Central memory CD8-positive, alpha-beta T cell (primary cell): ENCODE measurements at places on chromosomes 7 and 10.

DNA sequence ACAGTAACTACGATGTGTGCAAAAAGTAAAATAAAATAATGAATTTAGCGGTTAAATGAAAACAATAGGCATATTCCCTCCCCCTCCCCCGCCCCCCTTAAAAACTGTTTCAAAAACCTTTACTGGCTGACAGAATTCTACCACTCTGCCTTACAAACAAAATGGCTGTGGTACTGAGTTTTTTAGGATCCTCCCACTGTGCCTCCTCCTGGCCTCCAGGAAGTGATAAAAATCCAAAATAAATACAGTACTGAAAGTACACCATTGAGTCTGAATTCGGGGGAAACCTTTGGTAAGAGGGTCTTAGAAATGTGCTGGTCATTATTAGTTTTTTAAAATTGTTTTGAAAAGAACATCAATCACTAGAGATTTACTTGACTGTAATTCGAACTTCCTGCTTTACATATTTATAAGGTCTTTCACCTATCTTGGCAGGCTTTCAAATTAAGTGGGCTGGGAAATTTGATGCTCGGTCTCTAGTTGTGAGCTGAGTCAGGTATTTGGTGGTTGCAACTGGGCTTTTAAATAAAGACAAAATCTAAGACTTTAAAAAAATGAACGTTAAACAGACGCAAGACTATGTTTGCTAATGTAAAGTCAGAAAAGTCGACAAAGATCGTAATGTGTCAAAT lies 32.5 kb upstream of the EPC1 start:
- DNase-seq = peak; percentile 17
- peaks cover 1% of the 10 kb centered on the region for H3K36me3 ChIP-seq
- H3K4me3 ChIP-seq = no peak overlapping the region
- no peaks in the 10 kb centered on the region for H3K27me3 ChIP-seq
- H3K27ac ChIP-seq = no peak overlapping the region

DNA sequence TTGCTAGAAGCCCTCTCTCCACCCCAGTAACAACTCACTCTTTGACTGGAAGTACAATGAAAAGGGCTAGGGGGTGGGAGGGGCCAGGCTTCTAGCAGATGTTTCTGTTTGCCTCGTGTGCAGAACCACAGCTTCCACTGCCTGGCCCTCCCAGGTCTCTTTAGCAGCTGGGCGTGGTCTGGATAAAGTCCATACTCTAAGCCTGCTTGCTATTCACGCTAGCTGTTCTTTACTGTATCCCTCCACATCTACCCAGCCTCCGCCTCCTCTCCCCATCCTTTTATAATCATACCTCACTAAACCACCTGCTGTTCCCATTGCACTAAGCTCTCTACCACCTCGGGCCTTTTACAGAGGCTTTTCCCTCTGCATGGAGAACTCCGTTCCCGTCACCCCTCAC lies 288.8 kb downstream of the CAMK1D start:
- no peak for DNase-seq
- no peaks in the 10 kb centered on the region for H3K27me3 ChIP-seq
- H3K4me1 ChIP-seq = peaks cover 24% of the 10 kb centered on the region
- no peak overlapping the region for H3K4me3 ChIP-seq
- peaks cover 6% of the 10 kb centered on the region for H3K36me3 ChIP-seq

GRCh38 chr7:38448054-38448453 lies 174.6 kb upstream of the TARP start:
- H3K27ac ChIP-seq = no peak overlapping the region
- H3K27me3 ChIP-seq = peaks cover 33% of the 10 kb centered on the region
- no peak overlapping the region for H3K4me3 ChIP-seq
- no peaks in the 10 kb centered on the region for H3K36me3 ChIP-seq

GRCh38 chr7:87058744-87059524 lies 520 bp downstream of the ELAPOR2 start:
- peak overlapping the region; percentile 73 for H3K4me3 ChIP-seq
- peaks cover 13% of the 10 kb centered on the region for H3K4me1 ChIP-seq
- H3K36me3 ChIP-seq = no peaks in the 10 kb centered on the region
- DNase-seq = peak; percentile 19
- H3K27ac ChIP-seq = no peak overlapping the region

- H3K36me3 ChIP-seq = no peaks in the 10 kb centered on the region
- peaks cover 69% of the 10 kb centered on the region for H3K27me3 ChIP-seq
Measured at GRCh38 chr7:3607847-3608246, 306.8 kb downstream of the SDK1 start.

DNA sequence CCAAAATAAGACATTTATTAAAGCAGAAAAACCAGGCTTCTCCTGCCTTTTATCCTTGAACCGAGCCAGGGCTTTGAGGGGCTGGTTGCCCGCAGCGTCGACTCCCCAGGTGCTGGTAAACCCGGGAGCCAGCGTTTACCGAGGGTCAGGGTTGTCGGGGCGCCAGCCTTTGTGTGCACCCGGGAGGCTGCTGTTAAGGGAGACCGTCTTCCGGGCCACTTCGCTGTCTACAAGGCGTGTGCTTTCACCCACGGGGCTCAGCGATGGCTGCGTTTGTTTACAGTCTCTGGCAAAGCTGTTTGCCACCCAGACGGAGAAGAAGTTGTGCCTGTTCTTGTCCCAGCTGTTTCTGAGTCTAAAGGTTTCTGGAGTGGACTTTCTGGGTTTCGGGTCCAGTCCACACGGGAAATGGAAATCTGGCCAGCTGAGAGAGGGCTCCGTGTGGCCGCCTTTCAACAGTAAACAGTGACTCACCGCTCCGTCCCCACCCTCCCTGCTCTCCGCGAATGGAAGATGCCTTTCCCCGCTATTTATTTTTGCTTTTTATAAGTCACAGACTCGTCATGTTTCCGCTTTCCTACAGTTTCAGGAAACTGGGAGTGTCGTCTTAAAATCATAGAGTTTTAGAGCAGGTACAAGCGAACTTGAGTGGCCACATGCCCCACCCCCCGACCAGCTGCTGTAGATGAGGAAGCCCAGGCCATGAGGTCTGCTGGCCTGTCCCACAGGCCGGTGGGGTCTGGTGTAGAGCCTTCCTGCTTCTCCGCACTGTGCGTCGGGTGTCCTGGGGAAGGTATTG lies 2.2 kb downstream of the MAFK start:
- no peaks in the 10 kb centered on the region for H3K27me3 ChIP-seq
- peak overlapping the region; percentile 96 for H3K27ac ChIP-seq
- H3K36me3 ChIP-seq = peaks cover 16% of the 10 kb centered on the region
- peak overlapping the region; percentile 86 for H3K4me3 ChIP-seq
- peaks cover 23% of the 10 kb centered on the region for H3K4me1 ChIP-seq
- no peak for DNase-seq

DNA sequence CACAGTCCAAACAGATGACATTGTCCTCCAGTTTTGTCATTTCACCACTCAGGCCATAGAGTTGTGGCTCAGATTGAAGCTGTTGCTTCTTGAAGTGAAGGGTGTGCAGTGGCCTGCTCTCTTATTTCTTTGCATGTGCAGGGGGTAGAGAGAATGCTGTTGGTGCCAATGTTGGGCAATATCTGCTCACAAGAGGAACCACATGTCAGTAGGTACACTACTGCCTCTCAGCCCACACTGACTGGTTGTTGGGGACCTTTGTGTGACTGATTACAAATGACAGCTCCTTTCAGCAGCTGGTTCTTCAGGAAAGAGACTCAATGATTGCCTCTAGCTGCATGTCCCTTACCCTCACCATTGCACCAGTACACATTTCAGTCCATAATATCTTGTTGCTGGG lies 21.9 kb upstream of the SFTPA1 start:
- H3K27me3 ChIP-seq = peaks cover 45% of the 10 kb centered on the region
- peaks cover 2% of the 10 kb centered on the region for H3K36me3 ChIP-seq
- H3K27ac ChIP-seq = no peak overlapping the region
- no peak for DNase-seq

- H3K27me3 ChIP-seq = no peaks in the 10 kb centered on the region
- H3K4me1 ChIP-seq = peaks cover 5% of the 10 kb centered on the region
- peaks cover 45% of the 10 kb centered on the region for H3K36me3 ChIP-seq
- H3K27ac ChIP-seq = no peak overlapping the region
- no peak overlapping the region for H3K4me3 ChIP-seq
Measured at GRCh38 chr10:11946652-11947051, 96.0 kb downstream of the UPF2 start.

DNA sequence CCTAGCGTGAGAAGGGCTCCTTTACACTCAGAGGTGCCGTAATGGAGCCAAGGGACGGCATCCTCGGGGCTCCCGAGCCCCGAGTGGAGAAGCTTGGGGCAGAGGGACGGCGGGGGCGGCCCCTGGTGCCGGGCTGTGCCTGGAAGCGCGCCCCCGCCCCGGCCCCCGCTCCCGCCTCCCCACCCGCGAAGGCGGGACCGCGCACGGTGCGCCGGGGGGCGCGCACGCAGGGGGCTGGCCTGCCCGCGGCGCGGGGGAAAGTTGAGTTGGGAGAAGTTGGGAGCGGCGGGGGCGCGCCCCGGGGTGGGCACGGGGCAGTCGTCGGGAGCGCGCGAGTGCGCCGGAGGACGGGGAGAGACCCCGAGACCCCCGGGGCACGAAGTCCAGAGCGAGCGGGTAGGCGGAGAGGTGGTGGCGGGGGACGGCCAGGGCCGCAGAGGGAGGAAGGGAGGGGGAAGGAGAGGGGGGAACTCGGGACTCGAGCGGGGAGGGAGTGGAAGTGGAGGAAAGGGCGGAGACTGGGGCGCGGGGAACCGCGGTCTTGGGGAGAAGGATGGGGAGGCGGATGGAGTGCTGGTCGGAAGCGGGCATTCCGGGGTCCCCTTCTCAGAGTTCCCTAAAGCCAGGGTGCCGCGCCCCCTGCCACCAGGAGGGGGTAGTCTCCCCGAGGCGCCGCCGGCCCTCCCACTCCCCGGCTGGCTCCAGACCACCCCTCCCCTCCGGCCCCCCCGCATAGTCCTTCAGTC lies at the start of gene SLC4A2:
Gene SLC4A2, plus strand, starts transcription at position 223 of the 746 bp plus-strand sequence. CDS start 2,399 bp downstream, outside the sequence.
- peak; percentile 44 for DNase-seq
- H3K27ac ChIP-seq = peak within 1 kb of the TSS; percentile 95
- peaks cover 20% of the 10 kb centered on the region for H3K36me3 ChIP-seq
- peak within 1 kb of the TSS; percentile 94 for H3K4me3 ChIP-seq
- peaks cover 34% of the 10 kb centered on the region for H3K4me1 ChIP-seq

DNA sequence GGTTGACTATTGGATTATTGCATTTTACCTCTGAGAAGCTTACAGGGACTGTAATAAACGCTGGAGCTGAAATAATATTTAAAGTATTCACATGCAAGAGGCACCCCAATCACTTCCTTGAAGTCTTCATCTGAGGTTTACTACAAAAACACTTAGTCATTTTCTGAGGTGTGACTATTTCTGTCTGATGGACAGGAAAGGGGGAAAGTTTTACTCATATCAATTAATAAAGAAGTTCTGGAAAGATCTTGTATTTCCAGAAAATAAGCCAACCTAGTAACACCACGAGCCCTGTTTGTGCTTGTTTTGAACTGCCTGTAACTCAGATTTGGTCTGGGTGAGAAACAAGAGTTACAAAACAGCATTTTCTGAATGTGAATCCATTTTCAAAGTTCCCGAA lies 63.9 kb upstream of the PRKCQ start:
- H3K27ac ChIP-seq = no peak overlapping the region
- no peak overlapping the region for H3K4me3 ChIP-seq
- no peaks in the 10 kb centered on the region for H3K36me3 ChIP-seq
- H3K27me3 ChIP-seq = no peaks in the 10 kb centered on the region

DNA sequence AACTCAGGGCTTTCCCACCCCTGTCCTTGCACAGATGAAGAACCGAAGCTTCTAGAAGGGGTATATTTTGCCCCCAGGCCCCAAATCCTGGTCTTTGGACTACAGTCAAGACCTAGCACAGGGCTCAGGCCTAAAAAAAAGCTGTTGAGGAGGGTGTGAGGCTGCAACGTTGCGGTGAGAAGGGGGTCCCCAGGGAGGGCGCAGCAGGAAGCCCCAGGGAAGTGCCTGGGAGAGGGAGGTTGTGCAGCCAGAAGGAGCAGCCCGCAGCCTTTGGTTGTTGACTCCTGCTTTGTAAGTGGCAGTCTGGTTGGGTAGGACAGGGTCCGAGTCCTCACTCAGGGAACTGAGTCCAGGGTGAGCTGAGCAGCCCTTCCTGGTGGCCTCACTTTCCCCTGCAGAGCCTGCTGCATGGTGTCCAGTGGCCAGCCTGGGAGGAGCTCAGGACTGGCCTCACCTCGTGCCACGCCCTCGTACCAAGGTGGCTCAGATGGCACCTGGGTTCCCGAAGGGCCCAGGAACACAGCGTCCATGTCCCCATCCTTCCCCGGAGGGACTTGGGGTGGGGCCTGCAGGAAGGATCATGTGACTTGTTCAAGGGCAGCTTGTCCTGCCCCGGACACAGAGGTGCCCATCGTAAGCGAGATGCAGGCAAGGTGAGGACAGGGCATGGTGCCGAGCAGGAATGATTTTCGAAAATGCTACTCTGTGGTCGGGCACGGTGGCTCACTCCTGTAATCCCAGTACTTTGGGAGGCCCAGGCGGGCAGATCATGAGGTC lies 166.4 kb upstream of the TNRC18 start:
- H3K4me1 ChIP-seq = peaks cover 4% of the 10 kb centered on the region
- peaks cover 6% of the 10 kb centered on the region for H3K36me3 ChIP-seq

GRCh38 chr7:18754766-18755165 lies 259.2 kb downstream of the HDAC9 start:
- H3K27ac ChIP-seq = no peak overlapping the region
- H3K4me1 ChIP-seq = no peaks in the 10 kb centered on the region
- H3K27me3 ChIP-seq = no peaks in the 10 kb centered on the region
- DNase-seq = no peak

DNA sequence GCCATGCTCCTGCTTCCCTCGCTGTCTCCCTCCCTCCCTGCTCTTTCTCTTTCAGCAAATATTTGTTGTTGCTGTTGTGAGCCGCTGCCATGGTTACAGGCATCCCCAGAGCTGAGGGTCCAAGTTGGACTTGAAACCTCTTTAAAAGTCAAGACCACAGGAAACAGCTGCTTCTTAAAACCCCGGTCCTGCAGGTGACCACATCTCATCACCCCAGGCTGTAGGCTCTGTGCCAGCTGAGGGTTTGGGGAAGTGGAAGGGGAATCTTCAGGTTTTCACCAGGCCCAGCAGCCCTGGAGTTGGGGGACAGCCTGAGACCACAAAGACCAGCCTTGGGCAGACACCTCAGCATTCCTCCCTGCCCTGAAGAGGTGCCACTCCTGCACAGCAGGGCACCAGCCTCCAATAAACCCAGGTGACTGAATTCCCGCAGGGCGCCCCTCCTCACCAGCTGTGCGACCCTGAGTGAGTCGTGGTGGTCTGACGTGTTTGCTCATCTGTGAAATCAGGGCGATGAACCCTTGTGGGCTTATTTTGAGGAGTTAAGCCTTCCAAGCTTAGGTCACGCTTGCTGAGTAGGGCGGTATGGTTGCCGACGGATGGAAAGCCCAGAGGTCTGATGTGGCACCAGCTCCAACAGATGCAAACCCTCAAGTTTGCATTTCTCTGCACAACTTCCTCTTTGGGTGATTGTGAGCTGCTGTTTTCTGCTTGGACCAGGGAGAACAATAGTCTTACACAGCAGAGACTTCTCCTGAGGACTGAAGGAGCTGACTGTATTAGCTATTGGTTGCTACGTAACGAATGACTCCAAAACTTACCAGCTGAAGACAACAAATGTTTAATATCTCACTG lies 24.8 kb downstream of the NPTX2 start:
- no peaks in the 10 kb centered on the region for H3K4me1 ChIP-seq
- no peak for DNase-seq
- H3K27ac ChIP-seq = no peak overlapping the region
- H3K36me3 ChIP-seq = no peaks in the 10 kb centered on the region
- H3K4me3 ChIP-seq = no peak overlapping the region
